H1 (cell line): ENCODE measurements at places on chromosomes 4 and X. TPM values are rescaled to one million over a fixed set of nuclear protein-coding genes. Genes with fewer than 3 reads are reported as not detected.

DNA sequence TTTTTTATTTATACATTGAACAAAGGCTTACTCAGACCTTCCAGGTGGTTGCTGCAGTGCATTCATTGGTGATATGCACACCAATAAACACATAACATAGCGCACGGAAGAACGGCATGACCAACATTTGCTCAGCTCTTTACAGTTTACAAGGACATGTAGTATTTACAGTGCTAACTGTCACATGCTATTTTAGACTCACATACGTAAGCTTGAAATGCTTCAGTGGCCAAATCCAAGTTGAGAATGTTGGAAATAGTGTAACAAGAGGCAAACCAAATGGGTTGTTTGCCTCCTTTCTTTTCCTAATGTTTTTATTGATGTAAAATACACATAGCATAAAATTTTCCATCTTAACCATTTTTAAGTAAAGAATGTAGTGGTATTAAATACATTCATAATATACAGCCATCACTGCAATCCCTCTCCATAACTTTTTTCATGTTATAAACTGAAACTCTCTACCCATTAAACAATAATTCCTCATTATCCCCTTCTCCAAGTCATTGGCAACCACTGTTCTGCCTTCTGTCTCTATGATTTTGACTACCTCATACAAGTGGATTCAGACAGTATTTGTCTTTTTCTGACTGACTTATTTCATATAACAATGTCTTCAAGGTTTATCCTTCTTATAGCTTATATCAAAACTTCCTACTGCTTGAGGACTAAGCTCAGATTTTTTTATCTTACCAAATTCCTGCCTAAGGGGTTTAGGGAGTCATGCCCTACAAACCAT lies 1722.9 kb upstream of the AGA start:
- DNase-seq = no peak

- no peak for DNase-seq
These were observed 586 bp downstream of the HERC5 start for GRCh38 chr4:88457307-88458103.

GRCh38 chrX:5549512-5549911 lies 679.2 kb downstream of the NLGN4X start:
- DNase-seq = no peak

- DNase-seq = no peak
These were observed 96.3 kb downstream of the SMIM20 start for GRCh38 chr4:26010304-26010703.

GRCh38 chr4:13859423-13859822 lies 231.9 kb upstream of the BOD1L1 start:
- no peak for DNase-seq

DNA sequence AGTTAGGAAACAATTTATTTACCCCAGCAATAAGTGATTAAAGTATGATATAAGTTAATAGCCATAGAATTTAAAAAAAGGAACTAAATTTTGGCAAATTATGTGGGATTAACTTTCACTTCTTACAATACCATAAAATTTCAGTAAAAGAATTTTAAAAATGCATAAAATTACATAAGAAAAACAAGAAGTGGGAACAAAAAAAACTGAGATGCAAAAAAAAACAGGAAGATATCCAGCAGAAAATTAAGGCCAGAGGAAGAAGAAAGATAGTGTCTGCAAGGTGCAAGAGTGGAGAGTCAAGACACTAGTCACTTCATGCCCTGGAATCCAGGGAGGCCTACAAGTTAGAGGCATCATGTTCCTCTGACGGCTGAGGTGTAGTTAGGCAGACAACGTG lies 184.2 kb downstream of the GASK1B start:
- no peak for DNase-seq

- DNase-seq = no peak
These were observed 118.4 kb downstream of the KLHL13 start for GRCh38 chrX:117998171-117998570.

ZNF718 gene
- total RNA-seq = 19.4 and 19.5 TPM in 2 replicates

LRAT gene
- 10.3 and 10.6 TPM in 2 replicates for total RNA-seq

NCAPG gene
- 52.3 and 56.6 TPM in 2 replicates for total RNA-seq

DNA sequence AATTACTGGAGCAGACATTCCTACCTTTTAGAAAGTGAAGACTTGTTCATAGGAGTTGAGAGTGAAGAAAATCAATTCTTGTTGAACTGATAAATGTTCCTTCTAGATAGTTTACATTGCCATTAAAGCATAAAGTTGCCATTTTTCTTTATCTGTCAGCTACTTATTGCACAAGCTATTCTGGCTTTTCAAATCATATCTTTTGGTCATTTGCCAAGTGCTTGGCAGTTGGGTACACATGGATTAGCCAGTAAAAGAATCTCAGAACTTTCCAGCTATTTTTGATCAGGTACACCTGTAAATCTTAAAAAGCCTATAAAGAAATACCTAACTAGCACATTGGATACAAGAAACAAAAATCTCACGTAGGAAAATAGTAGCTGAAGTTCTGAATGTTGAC lies 56.4 kb upstream of the PNPLA4 start:
- DNase-seq = no peak

DNA sequence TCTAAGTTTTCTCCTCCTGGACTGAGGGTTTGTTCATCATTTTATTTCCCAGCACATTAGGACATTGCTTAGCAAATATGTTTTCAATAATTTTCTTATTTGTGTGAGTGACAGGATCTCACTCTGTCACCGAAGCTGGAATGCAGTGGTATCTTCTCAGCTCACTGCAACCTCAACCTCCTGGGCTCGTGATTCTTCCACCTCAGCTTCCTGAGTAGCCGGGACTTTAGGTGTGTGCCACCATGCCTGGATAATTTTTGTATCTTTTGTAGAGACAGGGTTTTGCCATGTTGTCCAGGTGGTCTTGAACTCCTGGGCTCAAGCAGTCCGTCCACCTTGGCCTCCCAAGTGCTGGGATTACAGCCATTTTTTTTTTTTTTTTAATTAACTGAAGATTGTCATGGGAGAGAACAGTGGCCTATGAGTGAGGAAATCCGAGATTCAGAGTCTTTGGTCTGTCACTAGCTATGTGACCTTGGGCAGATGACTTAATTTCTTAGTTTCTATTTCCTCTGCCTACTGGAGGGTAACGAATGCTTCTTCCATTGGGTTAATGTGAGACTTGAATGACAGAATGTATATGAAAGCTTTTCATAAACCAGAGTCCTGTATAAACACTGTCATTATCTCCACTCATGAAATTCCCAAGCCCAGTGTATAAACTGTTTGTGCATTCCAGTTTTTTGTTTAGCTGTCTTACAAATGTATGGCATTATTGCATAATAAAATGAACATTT lies 23.9 kb downstream of the MOB1B start:
- no peak for DNase-seq

MAGEA8 gene
- total RNA-seq = not detected in 2 replicates

TEX11 gene
- total RNA-seq = 0.61 and 0.74 TPM in 2 replicates

DNA sequence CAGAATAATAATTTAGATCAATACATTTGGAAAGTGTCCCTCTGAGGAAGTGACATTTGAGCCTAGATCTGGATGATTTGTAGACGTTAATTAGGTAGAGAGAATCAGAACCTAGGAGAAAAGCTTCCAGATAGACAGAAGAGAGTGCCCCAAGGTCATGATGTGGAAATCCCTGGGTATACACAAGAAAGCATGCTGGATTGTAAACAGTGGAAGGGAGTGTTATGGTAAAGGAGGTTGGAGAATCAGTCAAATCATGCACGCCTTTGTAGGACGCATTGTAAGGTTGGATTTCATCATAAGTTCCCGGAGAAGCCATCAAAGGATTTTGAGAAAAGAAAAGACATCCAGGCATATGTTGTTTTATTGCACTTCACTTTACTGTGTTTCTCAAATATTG lies 156.3 kb downstream of the PARM1 start:
- no peak for DNase-seq

DNA sequence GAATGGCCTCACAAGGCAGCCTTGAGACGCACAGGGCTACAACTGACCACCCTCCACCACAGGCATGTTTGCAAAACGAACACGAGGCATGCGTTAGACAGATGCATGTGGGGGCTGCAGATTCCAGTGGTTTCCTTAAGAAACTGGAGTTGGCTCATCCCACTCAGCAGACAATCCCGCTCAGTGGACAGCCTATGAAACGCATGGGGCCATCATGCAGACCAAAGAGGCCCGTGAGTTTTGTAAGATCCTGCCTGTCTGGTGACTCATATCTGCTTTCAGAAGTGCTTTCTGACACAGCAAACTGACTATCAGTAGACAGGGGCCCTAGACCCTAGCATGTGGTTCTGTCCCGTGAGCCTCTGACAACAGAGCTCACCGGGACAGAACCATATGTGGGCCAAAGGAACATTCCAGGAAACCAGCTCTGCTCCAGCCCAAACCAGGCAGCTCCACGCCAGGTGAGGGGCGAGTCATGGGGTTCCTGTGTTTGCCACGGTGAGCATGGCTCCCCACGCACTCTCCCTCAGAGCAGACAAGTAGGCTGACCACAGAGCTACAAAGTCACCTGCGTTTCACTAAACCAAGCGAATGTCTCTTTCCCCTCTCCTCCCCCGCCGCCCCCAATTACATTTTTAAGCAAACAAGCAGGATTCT lies 74.4 kb downstream of the MTMR1 start:
- no peak for DNase-seq

DNA sequence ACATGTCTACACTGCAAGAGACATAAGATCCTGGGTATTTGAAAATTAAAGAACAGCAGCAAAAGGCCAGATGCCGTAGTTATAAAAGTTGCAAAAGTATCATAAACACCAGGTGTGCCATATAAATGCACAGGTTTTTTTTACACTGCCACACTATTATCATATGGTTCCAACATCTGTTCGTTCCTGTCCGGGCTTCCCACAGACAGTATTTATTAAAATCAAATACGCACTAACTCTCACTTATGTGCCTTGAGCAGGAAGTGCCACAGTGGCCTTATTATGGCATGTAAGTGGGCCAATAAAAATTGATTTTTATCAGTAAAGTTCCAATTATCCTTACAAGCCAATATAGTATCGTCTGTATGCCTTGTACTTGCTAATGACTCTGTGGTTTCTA lies 873.2 kb downstream of the RPA4 start:
- no peak for DNase-seq

DNA sequence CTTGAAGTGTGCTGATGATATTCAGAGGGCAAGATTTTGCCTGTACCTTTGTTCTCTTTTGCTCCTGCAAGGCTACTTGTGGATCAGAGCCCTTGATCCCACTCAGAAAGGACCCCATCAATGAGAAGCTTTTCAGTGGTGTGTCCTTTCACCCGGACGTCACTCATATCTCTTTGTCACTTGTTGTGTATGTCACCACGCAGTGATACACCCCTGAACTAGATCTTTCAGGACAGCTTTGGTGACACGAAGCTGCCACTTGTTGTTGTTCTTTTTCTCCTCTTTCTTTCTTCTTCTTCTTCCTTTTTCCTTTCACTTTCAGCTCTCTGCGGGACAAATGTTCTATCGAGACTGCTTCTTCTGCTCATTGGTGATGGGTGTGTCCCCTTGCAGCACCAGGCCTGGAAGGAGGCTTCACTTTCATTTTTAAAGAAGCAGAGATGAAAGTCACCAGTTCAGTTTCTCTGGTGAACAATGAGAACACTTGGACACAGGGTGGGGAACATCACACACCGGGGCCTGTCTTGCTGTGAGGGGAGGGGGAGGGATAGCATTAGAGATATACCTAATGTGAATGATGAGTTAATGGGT lies 83.6 kb downstream of the NBDY start:
- DNase-seq = no peak

SUPT20HL1 gene
- total RNA-seq = not detected in 2 replicates

GRCh38 chr4:6826781-6827508 lies 44.4 kb downstream of the KIAA0232 start:
- no peak for DNase-seq

DNA sequence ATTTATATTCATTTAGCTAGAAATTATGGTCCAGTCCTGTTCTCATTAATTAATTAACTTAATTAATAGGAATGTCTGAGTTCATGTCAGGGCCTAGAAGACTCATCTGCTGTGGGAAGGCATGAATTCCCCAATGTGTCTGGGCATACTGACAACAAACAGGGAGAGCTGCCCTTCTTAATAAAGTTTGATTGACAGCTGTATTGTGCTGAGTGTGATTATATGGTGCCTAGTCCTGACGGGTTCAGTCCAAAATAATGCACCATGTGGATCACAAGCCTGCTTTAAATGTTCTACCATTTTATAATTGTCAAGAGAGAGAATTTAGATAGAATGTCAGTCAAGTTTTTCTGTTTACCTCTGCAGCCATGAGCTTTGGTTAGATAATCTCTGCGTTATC lies 34.6 kb downstream of the ANXA10 start:
- DNase-seq = no peak
